ENCODE measurements at places on chromosomes 12 and 14.

DNA sequence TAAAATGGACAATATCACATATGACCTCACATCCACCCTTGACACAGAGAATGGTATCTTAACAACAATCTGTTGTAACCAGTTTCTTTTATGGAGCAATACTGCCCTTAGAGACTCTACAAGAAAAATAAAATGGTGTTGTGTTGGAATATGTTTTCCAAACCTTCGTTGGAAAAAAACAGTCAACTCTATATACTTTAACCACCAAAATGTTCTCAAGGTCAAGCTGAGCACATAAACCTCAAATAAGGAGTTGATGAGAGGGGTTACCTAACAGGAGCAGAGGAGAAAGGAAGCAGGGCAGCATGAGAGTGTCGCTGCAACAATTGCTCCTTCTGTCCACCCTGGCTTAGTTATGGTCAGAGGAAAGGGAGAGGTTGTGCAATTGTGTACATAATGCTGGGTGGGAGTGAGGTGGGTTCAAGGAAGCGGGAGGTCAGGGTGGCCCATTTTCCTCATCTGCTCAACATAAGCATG lies 179.2 kb upstream of the BMP4 start:
- DNase-seq: no peak

- no peak for DNase-seq
These were observed 59.5 kb upstream of the JDP2 start for GRCh38 chr14:75368333-75368732.

DNA sequence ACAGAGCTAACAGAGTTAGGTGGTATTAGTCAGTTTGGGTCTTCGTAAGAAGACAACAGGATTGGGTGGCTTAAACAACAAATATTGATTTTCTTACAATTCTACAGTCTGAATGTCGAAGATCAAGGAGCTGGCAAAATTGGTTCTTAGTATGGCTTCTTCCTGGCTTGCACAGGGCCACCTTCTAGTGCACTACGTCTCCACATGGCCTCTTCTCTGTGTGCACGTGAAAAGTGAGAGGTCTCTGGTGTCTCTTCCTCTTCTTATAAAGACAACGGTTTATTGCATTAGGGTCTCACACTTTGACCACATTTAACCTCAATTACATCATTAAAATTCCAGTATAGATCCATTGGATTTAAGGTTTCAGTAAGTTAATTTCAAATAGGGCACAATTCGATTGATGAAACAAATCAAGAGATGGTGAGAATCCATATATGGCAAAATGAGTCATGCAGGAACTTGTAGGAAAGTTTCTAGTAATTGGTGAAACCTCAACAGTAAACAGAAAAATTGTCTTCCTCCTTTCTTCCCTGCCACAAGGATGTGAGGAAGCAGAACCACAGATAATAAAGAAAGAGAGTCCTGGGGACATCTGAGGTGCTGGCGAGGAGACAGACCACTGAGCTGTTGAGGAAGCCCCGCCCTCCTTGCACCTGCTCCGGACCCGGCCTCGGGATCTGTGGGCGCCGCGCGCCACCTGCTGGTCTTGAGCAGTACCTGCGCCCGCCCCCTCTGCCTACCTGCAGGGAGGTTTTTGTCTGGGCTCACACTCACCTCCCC lies 846.7 kb downstream of the TMEM121 start:
- DNase-seq: peak; percentile 52

GRCh38 chr12:23827353-23827752 lies 122.1 kb downstream of the SOX5 start:
- no peak for DNase-seq

GRCh38 chr14:47442211-47442610 lies 233.2 kb downstream of the MDGA2 start:
- peak; percentile 46 for DNase-seq

GRCh38 chr12:62258941-62259630 lies 1.1 kb upstream of the USP15 start:
- DNase-seq: peak; percentile 12

GRCh38 chr14:24127673-24128072 lies 2.8 kb upstream of the FITM1 start:
- DNase-seq: no peak

DNA sequence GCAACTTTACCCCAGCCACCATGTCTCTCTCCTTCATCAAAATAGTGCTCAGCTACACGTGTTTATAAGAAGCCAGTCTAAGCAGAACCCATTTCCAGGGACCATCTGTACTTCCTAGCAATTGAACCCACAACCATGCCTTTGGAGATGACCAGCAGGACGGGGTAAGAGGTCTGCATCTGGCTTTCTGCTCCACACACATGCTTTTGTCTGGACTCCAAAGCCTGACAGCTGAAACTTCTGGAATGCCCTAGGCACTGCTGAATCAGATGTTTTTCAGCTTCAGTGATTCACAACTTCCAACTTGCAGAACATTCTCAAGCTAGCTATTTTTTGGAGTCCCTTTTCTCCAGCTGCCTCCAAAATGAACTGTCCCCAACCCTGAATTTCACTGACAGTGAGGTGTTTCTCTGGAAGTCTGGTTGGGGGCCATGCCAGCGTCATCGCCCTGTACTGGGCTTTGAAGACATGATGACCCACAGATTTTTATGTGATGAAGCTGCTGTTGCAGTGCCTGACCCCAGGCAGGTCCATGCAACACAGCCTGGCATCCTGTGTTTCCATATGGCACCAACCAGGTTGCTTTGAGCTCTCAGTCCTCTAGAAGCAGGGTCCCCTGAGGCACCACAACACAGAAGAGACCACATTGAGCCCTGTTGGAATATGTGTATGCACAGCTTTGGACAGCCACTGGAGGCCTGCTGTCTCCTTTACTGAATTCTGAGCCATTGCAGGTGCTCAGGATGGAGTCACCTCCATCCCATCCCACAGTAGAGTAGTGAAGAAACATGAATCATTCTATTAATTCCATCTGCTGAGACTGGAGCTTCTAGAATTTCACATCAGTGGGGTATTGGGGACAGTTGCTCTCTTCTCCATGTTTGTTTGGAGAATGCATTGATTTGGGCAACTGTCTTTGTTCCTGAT lies 80.2 kb downstream of the NUAK1 start:
- no peak for DNase-seq

GRCh38 chr12:23253191-23253590 lies 628.2 kb downstream of the ETNK1 start:
- DNase-seq: no peak

All from iPS-NIHi11 (cell line).